RPMI8226 (cell line): ENCODE measurements at places on chromosomes 16 and 17.

DNA sequence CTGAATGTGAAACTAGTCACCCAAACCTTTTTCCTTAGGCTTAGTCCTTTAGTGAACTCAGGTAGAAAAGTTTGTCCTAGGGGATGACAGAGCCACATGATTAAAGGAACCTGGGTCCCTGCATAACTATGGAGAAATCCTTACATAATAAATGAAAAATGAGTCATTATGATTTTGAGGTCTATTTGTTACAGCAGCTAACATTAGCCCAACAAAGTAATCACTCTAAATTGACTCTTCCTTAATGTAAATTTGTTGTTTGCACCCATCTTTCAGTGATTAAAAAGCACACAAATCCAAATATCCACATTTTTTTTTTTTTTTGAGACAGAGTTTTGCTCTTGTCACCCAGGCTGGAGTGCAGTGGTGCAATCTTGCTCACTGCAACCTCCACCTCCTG lies 32.0 kb downstream of the OGFOD1 start:
- no peak for DNase-seq

- peak; percentile 86 for DNase-seq
Measured at GRCh38 chr17:76262732-76263344, 2.3 kb upstream of the UBALD2 start.

- no peak for DNase-seq
Measured at GRCh38 chr17:46180892-46181274, 12.3 kb downstream of the KANSL1 start.

GRCh38 chr16:85356157-85356556 lies 243.9 kb upstream of the CIBAR2 start:
- DNase-seq, result no peak

GRCh38 chr17:60563743-60564142 lies 36.2 kb upstream of the PPM1D start:
- no peak for DNase-seq

- DNase-seq, result no peak
Measured at GRCh38 chr17:20085283-20085845, 76.2 kb downstream of the SPECC1 start.

DNA sequence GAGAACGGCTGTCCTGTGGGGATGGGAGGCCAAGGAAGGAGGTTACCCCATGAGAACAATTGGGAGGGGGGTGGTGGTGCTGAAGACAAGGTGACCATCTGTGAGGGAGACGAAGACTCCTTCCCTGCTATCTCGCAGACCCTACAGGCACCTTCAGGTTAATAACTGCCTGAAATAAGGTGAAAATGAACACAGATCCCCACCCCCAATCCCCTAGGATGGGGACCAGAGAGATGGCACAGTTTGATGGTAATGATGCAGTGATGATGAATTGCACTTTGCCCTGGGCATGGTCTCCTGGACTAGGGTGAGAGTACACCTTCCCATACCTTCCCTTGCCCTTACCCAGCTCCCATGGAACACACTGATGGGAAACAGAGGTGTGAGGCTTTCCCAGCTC lies 1.4 kb upstream of the NAE1 start:
- no peak for DNase-seq

DNA sequence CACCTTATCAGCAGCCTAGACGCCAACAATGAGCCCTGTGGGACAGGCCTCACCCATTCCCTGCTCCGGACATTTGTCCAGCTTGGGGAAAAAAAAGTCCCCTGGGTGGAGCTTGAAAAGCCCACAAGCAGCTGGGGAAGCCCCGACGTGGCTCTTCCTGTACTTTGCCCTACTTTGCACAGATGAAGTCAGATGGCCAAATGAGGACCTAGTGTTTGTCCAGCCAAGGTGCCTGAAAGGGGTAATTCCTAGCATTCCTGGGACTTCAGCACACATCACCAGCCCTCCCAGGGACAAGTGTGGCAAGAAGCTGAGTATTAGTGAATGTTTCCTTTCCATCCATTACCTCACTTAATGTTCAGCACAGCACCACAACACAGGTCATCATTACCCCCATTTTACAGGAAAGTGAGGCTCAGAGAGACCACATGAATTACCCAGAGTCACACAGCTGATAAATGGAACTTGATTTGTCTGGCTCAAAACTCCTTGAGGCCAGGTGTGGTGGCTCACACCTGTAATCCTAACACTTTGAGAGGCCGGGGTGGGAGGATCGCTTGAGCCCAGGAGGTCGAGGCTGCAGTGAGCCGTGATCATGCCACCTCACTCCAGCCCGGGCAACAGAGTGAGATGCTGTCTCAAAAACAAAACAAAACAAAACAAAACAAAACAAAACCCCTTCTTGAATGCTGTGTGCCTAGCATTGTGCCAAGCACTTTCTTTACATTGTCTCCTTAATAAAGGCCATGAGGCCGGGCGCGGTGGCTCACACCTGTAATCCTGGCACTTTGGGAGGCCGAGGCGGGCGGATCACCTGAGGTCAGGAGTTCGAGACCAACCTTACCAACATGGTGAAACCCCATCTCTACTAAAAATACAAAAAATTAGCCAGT lies 19.9 kb upstream of the PLLP start:
- DNase-seq, result no peak
